ENCODE measurements at places on chromosomes 6 and 20.

DNA sequence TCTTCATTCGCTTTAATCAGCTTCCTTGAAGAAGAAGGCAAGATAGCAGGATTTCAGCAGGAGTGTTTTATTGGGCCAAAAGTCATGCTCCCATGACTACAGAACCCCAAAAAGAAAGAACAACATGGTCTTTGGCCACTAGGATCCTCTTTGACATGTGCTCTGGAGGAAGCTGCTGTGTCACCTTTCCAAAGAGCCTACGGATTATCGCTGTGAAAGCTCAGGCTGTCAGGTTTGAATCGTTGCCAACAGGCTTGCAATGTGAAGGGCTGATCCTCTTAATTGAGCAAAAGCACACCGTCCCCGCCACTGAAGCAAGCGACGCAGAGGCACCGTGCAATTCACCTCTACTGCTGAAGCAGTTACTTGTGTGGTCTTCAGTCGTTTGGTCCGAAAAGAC lies 29.0 kb downstream of the MYLIP start:
- DNase-seq, result no peak

DNA sequence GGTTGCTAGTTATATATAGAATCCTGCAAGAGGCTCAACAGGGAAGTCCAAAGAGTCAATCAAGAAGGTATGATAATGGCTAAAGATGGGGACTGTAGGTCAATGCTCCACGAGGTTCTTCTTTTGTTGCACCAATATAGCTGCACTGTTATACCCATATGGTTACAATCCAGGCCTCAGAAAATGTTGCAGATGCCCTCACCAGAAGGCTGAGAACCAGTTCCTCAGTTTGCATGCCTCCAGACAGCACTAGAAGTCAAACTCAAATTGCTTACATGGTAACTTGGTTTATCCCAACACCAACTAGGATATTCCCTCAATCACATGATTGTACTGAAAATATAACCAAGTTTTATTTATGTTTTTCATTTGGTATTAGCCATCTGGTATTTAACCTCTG lies 12.1 kb downstream of the EEF1A1 start:
- no peak for DNase-seq

DNA sequence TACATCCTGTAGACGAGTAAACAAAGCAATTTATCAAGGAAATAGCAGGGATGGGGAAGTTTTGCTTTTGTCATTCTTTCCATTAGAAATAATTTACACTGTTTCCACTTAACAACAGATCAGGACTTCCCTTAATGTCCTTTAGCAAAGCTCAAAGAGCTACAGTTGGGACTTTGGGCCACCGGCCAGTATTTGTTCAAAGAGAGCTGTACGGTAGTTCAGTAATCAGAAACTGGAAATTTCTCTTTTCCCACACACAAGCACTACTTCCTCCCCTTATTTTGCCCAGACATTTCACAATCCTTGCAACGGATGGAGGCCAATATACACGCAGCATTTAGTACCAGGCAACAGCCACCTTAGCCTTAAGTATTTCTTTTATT lies 12.1 kb upstream of the HINT3 start:
- no peak for DNase-seq

DNA sequence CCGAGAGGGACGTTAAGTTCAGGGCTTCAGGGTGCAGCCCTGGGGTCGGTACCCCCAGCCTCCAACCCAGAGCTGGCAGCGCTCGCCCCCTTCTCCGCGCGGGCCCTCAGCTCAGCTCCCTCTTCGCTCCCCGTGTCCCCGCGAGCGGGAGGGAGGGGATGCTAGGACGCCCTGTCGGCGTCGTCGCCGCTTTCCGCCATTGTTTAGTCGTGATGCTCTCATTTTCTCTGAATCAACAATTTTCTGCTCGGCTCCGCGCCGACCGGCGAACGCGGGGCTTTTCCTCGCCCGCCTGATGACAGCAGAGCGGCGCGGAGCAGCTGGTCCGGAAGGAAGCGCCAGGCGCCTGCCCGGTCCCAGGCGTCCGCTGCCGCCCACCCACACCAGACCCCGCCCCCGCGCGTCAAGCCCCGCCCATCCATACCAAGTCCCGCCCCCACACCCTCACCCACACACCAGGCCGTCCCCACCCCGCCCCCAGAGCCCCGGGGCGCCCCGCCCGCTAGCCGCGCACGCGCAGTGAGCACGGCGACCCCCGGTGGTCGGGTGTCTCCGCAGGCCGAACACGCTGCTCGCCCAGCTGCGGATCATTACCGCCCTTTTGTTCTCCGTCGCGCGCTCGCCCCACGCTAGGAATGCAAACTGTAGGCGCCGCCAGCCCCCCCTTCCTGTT lies 50.1 kb upstream of the SLC32A1 start:
- peak; percentile 81 for DNase-seq

DNA sequence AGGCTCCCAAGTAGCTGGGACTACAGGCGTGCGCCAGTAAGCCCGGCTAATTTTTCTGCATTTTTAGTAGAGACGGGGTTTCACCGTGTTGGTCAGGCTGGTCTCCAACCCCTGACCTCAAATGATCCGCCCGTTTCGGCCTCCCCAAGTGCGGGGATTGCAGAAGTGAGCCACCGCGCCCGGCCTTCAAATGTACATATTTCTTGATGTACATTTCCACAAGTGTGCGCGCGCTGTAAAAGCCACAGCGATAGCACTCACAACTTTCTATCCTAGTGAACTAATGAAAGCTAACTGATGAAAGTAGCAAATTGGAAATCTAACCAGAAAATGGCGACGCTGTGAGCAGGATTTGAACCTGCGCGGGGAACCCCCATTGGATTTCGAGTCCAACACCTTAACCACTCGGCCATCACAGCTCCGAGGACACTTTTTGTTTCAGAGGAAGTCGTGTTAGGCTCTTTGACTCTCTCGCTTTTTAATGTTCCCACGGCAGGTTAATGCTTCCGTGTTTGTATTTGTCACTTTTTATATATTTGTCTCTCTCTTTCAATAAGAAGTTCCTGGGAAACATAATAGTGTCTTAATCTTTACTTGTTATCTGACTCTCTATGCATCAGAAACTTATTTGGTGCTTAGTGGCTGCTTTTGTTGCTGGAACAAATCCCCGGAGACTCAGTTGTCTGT lies 199.4 kb upstream of the ZNF184 start:
- no peak for DNase-seq

DNA sequence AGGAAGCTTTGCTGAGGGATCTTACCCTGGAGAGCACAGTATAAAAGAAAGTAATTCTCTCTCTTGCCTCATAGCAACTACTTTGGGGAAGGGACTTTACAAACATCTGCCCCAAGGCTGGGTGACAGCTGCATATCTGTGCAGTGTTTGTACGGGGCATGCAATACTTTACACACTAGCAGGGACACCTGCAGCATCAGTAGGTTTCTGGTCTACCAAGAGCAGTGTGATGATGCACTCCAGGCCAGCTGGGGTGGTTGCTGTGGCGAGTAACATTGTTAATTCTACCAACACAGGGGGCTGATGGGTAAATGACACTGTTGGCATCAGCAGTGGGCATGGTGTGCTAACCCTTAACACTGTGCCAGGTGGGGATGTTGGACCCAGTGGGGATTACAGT lies 48.0 kb downstream of the ADTRP start:
- no peak for DNase-seq

GRCh38 chr6:8060346-8060745 lies 3.8 kb downstream of the BLOC1S5 start:
- no peak for DNase-seq

- DNase-seq, result no peak
Measured at GRCh38 chr6:20564269-20564668, 30.0 kb downstream of the CDKAL1 start.

GRCh38 chr6:144777249-144777648 lies 492.1 kb downstream of the UTRN start:
- DNase-seq, result no peak
